ENCODE measurements at places on chromosomes 1 and 21. TPM values are rescaled to one million over a fixed set of nuclear protein-coding genes. Genes with fewer than 3 reads are reported as not detected.

Gene RWDD3
- polyA plus RNA-seq: 45.1 TPM

Gene FAM43B
- 1.6 TPM for polyA plus RNA-seq

Gene FCRL6
- polyA plus RNA-seq: 0.19 TPM

Gene SAMD13
- 5.8 TPM for polyA plus RNA-seq

Gene CELA2A
- not detected for polyA plus RNA-seq

Gene CENPF
- polyA plus RNA-seq: 135 TPM

Gene ADGRL4
- polyA plus RNA-seq: 22.9 TPM

Gene ANKRD34A
- 1.1 TPM for polyA plus RNA-seq

Gene NES
- 150 TPM for polyA plus RNA-seq

Gene SELL
- 2.0 TPM for polyA plus RNA-seq

Gene FHL3
- polyA plus RNA-seq: 17.3 TPM

Gene ZNF695
- 4.2 TPM for polyA plus RNA-seq

Gene TMEM82
- polyA plus RNA-seq: 6.3 TPM

Gene GUCA2B
- not detected for polyA plus RNA-seq

Gene EDARADD
- 6.9 TPM for polyA plus RNA-seq

Gene AADACL4
- 2.0 TPM for polyA plus RNA-seq

Gene TAS1R1
- polyA plus RNA-seq: not detected

Gene TRIM46
- 4.0 TPM for polyA plus RNA-seq
